ENCODE measurements at places on chromosomes 12 and 14.

DNA sequence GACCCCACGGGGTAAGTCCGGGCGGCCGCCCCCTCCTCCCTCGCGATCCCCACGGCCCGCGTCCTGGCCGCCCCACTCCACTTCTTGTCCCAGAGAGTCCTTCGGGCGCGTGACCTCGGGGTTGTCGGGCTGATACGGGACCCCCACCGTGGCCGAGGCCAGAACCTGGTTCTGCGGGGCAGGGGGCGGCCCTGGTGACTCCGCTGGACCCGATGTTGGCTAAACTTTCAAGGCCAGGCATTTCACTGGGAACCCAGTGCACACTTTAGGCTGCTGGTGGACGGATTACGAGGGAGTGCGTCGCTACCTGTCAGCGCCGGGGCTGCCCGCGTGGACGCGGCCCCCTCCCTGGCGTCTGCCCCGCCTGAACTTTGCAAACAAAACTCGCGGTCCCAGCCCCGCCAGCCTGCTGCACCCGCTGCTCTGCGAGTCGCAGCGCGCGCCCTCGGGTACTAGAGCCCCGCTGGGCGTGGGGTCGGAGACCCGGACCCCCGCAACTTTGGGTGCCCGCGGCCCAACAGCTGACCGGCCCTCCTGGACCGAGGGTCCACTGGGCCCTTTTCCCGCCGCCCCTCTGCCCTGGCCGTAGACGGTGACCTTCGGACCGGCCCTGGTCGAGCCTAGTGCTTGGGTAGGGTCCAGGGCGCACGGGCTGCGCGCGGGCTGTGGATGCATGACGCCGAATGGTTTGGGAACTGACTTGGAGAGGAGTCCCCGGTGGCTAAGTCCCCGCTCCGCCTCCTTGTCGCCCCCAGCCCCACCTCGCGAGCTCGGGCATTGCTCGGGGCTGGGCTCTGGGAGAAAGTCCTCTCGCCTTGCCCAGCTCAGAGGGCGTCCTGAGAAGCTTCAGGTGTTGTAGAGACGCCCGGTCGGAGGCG lies 624 bp downstream of the RIN3 start:
- DNase-seq, result peak; percentile 35

GRCh38 chr14:55701638-55702037 lies 121.6 kb downstream of the KTN1 start:
- DNase-seq, result no peak

DNA sequence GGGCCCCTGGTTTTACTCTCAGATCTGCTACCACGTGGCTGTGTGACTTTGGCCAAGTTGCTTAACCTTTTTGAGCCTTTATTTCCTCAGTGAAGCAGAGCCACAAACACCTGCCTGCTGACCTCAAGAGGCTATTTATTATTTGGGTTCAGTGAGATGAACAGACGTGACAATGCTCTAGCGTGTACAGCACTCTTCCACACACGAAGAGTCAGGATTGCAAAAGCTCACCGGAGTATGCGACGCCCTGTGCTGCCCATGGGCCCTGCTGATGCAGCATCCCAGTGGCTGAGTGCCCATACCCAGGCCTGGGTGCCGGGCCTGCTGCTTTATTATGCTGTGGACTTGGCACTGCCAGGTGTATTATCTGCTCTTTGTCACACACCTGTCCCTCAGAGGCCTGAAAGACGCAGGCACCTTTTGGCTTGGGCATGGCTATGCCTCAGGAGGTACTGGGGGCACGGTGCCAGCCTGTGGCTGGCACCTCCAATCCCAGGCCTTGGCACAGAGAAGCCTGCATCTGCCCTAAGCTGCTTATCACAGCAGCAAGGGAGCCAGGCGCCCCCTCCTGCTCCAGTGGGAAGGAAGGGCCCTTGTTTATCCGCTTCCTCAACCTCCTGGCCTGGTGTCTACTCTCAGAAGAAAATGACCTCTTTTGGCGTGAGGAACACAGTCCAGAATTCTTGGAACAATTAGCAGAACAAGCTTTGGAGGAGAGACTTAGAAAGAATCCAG lies 22.3 kb upstream of the TC2N start:
- no peak for DNase-seq

DNA sequence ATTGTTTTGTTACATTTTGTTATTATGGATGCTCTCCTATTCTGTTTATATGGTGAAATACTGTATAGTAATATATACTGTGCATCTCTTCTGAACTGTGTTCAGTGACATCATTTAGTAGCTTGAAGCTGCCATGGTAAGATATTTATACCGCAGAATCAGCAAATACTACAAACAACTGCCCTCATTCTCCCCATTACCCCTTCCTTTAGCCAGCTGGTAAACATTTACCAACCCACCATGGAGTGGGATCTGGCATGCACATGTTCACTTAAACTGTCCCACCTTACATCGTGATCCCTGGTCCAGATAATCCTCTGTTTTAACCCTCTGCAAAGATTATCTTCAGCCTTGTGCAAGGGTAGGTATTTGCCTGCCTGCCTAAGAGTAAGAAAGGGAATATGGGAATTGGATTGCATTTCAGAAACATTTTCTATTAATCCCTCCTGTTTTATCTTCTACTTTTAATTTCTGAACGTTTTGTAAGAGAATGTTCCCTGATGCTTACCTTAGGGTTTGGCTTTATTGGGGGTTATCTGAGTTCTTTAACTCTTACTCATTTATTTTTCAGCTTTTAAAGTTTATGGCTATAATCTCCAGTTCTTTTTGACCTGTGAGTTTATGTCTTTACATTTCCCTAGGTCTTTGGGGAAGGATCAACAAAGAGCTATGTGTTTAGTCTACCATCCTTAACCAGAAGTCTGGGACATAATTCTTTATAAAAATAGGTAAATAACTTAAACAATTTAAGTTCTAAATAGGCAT lies 46.5 kb downstream of the FBXO34 start:
- DNase-seq, result no peak

GRCh38 chr12:120292661-120293531 lies at the start of gene RNU4-1:
Gene RNU4-1, minus strand, starts transcription at chr12:120293237.
- DNase-seq, result peak; percentile 75

GRCh38 chr12:101826766-101827368 lies 3.9 kb downstream of the GNPTAB start:
- no peak for DNase-seq

GRCh38 chr12:89247967-89248366 lies 104.3 kb downstream of the DUSP6 start:
- DNase-seq, result no peak

GRCh38 chr14:93880021-93880820 lies 46.9 kb upstream of the FAM181A start:
- no peak for DNase-seq

- DNase-seq, result no peak
Observed at GRCh38 chr12:131021154-131021541, 67.4 kb downstream of the ADGRD1 start.

- DNase-seq, result no peak
Observed at GRCh38 chr12:30973175-30973574, 46.6 kb downstream of the TSPAN11 start.

- DNase-seq, result no peak
Observed at GRCh38 chr14:78292003-78292402, 121.8 kb downstream of the NRXN3 start.

DNA sequence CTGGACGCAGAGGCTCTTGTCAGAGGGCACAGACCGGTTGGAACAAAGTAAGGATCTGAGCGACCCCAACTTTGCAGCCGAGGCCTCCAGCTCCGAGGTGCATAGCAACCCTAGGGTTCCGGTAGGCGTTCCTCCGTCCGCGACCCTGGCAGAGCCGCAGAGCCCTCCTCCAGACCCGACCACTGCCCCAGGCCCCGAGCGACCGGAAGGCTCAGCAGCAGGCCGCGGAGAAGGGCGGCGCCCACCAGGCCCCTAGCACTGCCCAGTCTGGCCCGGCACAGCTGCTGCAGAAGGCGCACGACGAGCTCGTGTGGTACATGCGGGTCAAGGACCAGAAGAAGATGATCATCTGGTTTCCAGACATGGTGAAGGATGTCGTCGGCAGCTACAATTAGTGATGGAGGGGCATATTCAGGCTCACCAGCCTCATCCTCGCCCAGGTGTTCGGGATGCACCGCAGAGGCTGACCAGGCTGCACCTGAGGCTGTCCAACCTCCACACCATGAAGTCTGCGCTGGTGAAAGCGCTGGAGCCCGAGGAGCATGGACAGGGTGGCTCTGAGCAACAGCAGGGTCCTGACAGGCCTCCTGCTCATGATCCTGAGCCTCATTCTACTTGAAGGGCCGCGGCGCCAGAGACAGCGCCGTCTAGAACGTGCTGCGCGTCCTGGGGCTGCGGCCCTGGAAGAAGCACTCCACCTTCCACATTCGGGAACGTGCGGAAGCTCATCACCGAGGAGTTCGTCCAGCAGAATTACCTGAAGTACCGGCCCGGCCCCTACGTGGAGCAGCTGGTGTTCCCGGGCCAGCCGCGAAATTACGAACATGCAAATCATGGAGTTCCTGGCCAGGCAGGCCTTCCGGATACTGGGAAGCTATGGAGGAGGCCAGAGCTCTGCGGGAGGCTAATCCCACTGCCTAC lies 24.5 kb downstream of the CAPS2 start:
- DNase-seq, result no peak

DNA sequence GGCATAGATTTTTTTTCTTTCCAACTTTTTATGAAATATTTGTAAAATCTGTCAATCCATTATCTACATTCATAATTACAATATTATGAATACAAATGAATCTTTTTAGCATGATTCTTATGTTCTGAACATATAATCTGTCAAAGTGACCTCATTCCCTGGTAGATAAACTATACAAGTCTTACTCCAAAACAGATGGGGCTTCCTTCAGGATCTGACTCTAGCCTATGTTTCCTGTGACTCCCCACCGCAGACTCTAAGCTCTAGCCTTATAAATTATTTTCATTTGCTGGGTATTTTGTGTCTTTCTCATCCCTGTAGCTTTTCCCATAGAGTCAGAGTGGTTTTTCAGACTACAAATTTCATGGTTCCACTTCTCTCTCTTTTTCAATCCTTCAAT lies 202.1 kb upstream of the KITLG start:
- no peak for DNase-seq

- DNase-seq, result no peak
Observed at GRCh38 chr12:22800332-22800731, 175.4 kb downstream of the ETNK1 start.

GRCh38 chr14:56310643-56311042 lies 192.4 kb downstream of the PELI2 start:
- no peak for DNase-seq

DNA sequence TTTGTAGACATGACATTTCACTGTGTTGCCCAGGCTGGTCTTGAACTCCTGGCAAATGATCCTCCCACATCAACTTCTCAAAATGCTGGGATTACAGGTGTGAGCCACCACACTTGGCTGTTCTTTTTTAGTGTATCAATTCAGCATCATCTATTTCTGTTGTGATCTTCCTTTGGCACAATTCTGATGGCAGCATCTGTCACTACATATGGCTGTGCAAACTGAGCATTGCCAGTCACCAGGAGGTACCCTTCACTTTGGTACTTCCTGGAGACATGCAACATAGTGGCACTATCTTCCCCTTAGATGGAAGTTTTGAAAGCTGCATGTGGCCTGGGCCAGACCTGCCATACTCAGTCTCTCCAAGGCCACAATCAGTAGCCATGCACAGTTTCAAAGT lies 467.1 kb upstream of the TMPO start:
- no peak for DNase-seq

DNA sequence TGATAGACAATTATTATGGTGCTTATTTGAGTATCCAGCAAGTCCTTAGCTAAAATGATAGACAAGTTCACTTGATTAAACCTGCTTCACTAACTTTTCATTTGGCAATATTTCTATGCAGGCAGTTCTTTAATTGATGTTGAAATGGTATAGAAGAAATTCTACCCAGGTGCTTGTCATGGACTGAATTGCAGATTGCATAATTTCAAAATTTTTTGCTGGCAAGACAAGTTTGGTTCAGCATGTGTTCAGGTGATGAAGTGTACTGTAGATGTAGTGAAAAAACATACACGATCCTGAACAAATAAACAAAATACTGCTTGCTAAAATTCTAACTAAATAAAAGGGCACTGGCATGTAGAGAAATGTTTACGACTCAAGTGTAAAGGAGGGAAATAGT lies 189.0 kb downstream of the FOXA1 start:
- DNase-seq, result no peak

GRCh38 chr12:569091-569676 lies 94.1 kb downstream of the NINJ2 start:
- no peak for DNase-seq

DNA sequence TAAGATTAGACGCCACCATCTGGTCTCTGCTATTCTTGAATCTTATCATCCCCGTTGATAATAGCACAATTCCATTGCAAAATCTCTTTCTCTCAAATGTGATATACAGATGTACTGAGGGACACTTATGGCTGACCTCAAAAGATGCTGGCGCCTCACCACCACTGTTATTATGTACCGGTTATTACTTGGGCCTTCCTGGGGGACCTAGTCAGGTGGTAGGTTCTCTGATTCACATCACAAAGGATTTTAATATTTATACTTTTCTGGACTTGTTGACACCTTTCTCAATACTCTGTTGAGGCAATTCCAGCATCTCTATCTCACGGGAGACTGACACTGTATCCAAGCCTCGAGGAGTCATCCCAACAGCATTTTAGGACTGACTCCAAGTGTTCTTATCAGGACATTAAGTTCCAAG lies 21.3 kb upstream of the FAM234B start:
- DNase-seq, result no peak

DNA sequence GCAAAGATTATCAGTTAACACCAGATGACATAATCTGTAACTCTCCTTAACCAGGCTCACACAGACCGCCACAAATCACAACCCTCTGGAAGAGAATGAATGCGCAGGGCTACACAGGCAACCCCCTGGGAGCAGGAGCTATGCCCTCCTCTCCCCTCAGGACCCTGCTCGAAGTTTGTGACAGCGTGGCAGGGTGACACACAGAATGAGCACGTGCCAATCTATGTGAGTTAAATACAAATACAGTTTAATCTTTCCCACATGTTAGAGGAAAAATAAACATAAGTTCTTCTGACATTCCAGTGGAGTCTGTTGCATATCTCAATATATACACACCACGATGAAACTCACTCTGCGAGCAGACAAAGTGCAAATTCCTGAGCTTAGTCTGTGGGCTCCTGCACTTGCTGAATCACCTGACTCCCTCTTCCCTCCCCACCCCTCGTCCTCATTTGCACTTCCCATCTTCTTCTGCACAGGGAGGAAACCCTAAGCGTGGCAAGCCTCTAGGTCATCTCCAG lies 37.6 kb downstream of the BCAT1 start:
- no peak for DNase-seq

DNA sequence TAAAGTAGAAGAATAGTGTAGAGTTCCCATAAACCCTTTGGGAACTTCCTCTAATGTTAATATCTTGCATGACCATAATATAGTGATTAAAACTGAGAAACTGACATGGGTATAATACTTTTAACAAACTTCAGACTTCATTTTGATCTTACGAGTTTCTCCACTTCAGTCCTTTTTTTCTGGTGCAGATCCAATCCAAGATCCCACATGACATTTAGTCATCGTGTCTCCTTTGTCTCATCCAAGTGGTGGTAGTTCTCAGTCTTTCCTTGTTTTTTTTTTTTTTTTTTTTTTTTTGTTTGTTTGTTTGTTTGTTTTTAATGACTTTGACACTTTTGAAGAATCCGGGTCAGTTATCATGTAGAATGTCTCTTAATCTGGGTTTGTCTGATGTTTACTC lies 179.2 kb downstream of the CACNA1C start:
- DNase-seq, result no peak

- no peak for DNase-seq
Observed at GRCh38 chr12:11785712-11786111, 136.2 kb downstream of the ETV6 start.

All from activated naive CD4-positive, alpha-beta T cell treated with Interleukin-2 at 50 U/mL for 16 hours (primary cell).